ENCODE measurements at places on chromosomes 7 and 10. TPM values are rescaled to one million over a fixed set of nuclear protein-coding genes. Genes with fewer than 3 reads are reported as not detected.

Gene EPHB6
- 3.8 TPM for total RNA-seq

Gene AOAH
- total RNA-seq: 0.64 TPM

Gene NME8
- not detected for total RNA-seq

Gene JCAD
- 107 TPM for total RNA-seq

Gene STEAP4
- total RNA-seq: not detected

Gene SPDYE8
- not detected for total RNA-seq

Gene VWDE
- not detected for total RNA-seq

Gene ZNF786
- total RNA-seq: 7.8 TPM

Gene CALML5
- total RNA-seq: not detected

Gene GPR15LG
- total RNA-seq: not detected

Gene GJD4
- not detected for total RNA-seq

Gene SUV39H2
- total RNA-seq: 6.2 TPM

Gene FZD1
- total RNA-seq: 8.4 TPM

Gene ADRB1
- total RNA-seq: 0.05 TPM

Gene GRB10
- total RNA-seq: 131 TPM

Gene IL6
- total RNA-seq: 5.7 TPM

Gene ABCF2
- 59.3 TPM for total RNA-seq

Gene VWC2
- not detected for total RNA-seq

Gene TAS2R3
- total RNA-seq: not detected

Gene AGMO
- total RNA-seq: not detected

Gene UNC5B
- total RNA-seq: 19.5 TPM

Gene HUS1
- 35.6 TPM for total RNA-seq

Gene SAMD9
- total RNA-seq: 16.5 TPM

Gene SERPINE1
- total RNA-seq: 5,219 TPM

Gene ENTPD7
- total RNA-seq: 15.4 TPM

Gene ZSCAN25
- 7.1 TPM for total RNA-seq

Gene LRRC18
- not detected for total RNA-seq

Gene SGCE
- 87.5 TPM for total RNA-seq

Gene GPNMB
- 3.3 TPM for total RNA-seq

Gene MOGAT3
- total RNA-seq: not detected

Gene EPDR1
- total RNA-seq: 21.3 TPM

Gene TRPV5
- not detected for total RNA-seq

Gene SNCG
- 42.3 TPM for total RNA-seq

Gene SEMA4G
- 6.9 TPM for total RNA-seq

Gene LLCFC1
- total RNA-seq: not detected

Gene ZP3
- total RNA-seq: 4.0 TPM

Gene PPP1R3A
- not detected for total RNA-seq

Gene AKAP9
- total RNA-seq: 37.7 TPM

All from glomerular endothelial cell (primary cell).